NCI-H524 (cell line): ENCODE measurements at places on chromosomes 6 and 20.

GRCh38 chr20:40922865-40923264 is 105.8 kb upstream of the TOP1 start:
- DNase-seq: no peak

DNA sequence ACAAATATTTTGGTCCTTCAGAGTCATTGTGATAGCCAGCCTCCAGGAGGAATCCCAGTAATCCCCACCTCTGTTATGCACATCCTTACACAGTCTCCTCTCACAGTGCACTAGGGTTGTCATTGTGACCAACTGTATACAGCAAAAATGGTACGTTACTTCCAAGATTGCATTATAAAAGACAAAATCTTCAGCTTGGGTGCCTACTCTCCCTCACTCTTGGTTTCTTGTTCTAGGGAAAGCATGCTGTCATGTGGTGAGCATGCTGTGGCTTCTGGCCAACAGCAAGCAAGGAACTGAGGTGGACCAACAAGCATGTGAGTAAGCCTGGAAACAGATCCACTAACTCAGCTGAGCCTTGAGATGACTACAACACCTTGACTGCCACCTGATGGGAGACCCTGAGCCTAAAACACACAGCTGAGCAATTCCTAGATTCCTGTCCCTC is 130.1 kb upstream of the DST start:
- no peak for DNase-seq

GRCh38 chr6:164378330-164378729 is 931.1 kb downstream of the C6orf118 start:
- DNase-seq: no peak

DNA sequence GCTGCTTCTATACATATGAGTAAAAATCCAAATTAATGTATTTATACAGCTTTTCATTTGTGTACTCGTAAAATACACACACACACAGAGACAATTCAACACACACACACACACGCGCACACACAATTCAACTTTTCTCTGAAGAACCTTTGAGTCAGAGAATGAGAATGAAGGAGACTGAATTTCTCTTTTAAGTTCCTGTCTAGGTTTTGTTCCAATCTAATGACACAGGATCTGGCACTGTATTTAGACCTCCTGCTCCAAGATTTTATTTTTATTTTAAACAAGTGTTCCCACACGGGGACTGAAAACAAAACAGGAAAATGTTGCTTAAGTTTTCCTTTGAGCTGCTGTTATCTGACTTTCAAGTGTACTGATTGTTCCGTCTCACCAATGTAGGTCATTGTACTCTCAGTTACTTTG is 250.8 kb downstream of the LAMA2 start:
- no peak for DNase-seq

- peak; percentile 19 for DNase-seq
Measured at GRCh38 chr6:63441266-63441956, 121.6 kb upstream of the LGSN start.

- no peak for DNase-seq
Measured at GRCh38 chr20:60009318-60009717, 51.1 kb downstream of the CDH26 start.

- DNase-seq: peak; percentile 58
Measured at GRCh38 chr6:56820060-56820459, 134.8 kb upstream of the BEND6 start.

GRCh38 chr6:132598473-132598872 is 8.9 kb upstream of the TAAR5 start:
- peak; percentile 57 for DNase-seq

GRCh38 chr20:31872406-31872805 is 2.0 kb downstream of the TTLL9 start:
- DNase-seq: no peak

DNA sequence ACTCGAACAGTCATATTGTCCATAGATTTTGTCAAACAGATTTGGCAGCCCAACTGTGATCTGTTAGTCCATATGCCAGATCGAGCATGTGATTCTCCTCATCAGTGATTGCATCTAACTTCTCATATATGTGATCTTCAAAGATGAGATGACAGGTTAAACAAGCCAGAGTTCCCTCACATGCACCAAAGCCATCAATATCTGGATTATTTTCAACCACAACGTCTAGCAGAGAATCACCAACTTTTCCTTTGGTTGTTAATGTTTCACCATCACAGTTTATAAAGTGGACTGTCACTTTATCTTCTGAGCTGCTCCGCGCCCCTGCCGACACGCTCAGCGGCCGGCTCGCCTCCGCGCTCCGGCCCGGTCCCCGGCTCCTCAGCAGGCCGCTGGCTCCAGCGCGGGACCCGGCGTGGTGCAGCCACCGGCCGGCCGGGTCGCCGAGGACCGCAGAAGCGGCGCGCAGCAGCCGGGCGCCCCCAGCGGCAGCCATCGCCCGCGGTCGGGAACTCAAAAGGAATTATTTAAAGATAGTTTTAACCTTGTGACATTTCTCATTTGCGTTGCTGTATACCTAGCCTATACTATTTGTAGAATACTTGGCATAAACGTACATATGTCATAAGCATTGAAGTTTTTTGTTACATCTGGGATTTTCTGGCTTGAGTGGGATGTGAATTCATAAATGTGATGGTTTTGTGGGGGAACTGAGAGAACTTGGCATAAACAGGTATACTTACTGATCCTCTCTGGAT is 40.1 kb upstream of the DYNLRB1 start:
- peak; percentile 61 for DNase-seq

- peak; percentile 96 for DNase-seq
Measured at GRCh38 chr6:155120034-155120433, 124.9 kb downstream of the TIAM2 start.

- no peak for DNase-seq
Measured at GRCh38 chr6:118325220-118325860, 222.8 kb upstream of the PLN start.

- DNase-seq: no peak
Measured at GRCh38 chr6:15352845-15353244, 107.0 kb downstream of the JARID2 start.

DNA sequence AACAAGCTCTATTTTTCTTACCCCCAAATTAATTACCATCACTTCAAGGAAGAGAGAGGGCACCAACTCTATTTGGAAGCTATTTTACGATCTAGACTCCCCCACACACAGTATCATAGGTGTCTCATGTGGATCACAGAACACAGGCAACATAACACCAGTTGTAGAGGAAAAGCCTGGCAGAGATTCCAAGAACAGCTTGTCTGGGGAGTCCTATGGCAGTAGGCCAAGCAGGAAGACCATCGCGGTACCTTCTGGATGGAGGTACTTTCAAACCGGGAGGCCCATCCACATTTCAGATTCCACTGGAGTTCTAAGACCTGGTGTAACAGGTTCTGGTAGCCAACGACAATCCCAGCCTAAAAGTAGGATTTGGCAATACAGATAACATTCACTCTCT is 37.6 kb upstream of the SPDEF start:
- peak; percentile 59 for DNase-seq

GRCh38 chr6:2103765-2104523 is 141.5 kb downstream of the GMDS start:
- DNase-seq: peak; percentile 2

DNA sequence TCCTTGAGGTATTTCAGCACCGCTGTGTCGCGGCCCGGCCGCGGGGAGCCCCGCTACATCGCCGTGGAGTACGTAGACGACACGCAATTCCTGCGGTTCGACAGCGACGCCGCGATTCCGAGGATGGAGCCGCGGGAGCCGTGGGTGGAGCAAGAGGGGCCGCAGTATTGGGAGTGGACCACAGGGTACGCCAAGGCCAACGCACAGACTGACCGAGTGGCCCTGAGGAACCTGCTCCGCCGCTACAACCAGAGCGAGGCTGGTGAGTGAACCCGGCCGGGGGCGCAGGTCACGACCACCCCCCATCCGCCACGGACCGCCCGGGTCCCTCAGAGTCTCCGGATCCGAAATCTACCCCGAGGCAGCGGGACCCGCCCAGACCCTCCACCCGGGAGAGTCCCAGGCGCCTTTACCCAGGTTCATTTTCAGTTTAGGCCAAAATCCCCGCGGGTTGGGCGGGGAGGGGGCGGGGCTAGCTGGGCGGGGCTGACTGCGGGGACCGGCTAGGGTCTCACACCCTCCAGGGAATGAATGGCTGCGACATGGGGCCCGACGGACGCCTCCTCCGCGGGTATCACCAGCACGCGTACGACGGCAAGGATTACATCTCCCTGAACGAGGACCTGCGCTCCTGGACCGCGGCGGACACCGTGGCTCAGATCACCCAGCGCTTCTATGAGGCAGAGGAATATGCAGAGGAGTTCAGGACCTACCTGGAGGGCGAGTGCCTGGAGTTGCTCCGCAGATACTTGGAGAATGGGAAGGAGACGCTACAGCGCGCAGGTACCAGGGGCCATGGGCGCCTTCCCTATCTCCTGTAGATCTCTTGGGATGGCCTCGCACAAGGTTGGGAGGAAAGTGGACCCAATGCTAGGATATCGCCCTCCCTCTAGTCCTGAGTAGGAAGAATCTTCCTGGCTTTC is 693 bp downstream of the HLA-F start:
- DNase-seq: no peak

GRCh38 chr6:51528556-51528955 is 558.9 kb downstream of the PKHD1 start:
- no peak for DNase-seq

GRCh38 chr6:498795-499231 is 107.3 kb downstream of the IRF4 start:
- DNase-seq: no peak
